ENCODE measurements at places on chromosomes 3 and 15.
A peak's percentile ranks its signal among the peaks of the same experiment; 100 is the strongest.

DNA sequence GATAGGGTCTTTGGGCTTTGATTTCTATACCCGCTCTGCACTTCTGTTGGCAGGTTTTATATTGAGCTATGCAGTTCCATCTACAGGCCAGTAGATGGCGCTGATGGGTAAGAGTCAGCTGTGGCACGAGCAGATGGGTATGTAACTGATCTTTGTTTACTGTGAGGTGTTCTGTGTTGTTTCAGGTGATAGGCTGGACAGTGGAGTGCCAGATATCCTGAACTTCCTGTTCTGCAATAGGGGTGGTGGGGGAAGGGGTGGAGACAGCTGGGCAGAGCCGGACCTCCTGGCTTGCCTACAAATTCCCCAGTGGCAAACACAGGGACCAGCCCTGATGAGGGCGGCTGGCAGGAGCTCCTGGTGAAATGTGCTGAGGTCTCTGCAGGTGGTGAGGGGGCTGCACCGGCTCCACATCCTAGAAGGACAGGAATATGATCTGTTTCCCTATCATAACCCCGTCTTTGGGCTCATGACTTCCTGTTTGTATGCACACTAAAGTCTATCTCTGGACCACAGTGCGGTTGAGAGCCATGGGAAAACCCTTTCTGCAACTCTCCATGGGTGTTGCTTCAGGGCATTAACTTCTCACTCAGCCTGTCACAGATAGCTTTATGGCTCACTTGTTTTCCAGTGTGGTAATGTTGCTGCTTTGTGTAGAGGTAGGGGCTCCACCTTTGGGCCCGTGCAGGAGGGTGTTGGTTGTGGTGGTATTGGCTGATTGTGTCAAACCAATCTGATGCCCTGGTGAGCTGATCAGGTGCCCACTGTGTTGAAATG is 13.4 kb upstream of the FAM98B start:
- peak; percentile 11 for DNase-seq

DNA sequence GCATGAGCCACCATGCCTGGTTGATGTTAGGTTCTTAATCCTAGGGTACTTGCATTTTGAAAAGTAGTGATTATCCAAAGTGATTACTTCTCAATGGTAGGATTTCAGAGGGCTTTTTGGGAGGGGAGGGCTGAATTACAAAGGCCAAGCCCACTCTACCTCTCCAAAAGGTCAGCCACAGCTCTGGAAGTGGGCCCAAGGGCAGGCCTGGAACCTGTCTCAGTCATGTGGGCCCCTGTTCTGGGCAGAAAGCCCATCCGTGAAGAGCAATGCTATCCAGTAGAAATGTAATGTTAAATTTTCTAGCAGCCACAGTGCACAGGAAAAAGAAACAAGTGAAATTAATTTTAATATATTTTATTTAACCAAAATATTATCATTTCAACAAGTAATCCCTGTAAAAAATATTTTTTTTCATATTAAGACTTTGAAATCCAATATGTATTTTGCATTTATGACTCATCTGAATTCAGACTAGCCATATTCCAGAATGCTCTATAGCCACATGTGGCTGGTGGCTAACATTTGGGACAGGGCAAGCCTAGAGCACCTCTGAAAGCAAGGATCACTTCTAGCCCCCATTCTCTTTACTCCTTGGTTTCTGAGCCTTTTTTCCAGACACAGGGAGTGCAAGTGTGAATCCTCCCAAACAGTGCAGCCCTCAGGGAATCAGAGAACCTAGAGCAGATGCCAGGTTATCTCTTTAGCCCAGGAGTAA is 16.8 kb downstream of the RFT1 start:
- DNase-seq, result no peak

GRCh38 chr15:52143873-52144272 is 31.3 kb upstream of the BCL2L10 start:
- DNase-seq, result no peak

GRCh38 chr3:114213292-114213626 is 24.1 kb downstream of the ZNF80 start:
- DNase-seq, result no peak

DNA sequence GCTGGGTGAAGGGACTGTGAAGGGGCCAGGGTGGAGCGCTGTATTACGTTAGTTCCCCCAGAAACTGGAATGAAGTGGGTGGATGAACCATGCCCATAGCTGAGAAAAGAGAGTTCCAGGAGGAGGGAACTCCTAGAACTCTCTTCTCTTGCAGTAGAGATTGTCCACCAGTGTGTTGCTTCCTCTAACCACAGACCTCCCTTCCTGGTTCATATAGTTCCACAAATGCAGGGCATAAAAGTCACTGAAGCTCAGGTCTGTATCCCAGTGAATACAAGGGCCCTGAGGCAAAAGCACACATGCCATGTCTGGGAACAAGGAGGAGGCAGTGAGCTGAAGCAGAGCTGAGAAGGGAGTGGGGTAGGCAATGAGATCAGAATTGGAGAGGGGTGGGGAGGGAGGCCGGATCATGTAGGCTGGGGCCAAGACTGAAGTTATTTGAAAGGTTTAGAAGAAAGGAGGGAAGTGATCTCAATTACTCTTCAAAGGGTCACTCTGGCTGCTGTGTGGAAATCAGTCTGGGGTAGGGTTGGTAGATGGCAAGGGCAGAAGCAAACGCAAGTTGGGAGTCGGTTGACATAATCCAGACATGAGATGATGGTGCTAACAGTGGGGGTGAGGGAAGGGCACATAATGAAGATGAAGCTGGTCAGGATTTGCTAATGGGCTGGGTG is 6.5 kb downstream of the A4GNT start:
- no peak for DNase-seq

DNA sequence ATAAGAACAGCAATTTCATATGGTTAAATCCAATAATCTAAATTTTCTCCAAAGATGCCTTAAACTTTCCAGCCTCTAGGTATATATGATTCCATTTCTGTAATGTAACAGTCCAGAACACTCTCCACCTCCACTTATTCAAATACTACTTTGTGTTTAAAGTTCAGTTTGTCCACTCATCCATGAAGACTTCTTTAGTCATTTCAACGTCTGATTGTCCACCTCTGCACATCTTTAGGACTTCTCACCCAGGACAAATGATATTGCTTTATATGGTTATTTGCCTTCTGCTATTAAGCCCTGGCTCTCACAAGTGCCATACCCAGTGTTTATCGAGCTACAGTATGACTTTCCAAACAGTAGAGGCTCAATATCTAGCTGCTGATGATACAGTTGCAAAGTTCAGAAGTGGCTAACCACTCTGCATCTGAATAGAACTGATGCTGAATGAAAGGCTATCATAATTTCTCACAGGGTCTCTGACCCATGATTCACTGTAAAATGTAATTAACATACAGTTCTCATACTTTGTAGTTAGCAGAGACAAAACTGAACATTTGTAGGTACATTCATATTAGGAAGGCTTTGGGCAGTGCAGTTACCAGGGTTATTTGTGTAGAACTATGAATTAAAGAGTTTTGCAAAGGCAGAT is 93.7 kb upstream of the MBNL1 start:
- no peak for DNase-seq

DNA sequence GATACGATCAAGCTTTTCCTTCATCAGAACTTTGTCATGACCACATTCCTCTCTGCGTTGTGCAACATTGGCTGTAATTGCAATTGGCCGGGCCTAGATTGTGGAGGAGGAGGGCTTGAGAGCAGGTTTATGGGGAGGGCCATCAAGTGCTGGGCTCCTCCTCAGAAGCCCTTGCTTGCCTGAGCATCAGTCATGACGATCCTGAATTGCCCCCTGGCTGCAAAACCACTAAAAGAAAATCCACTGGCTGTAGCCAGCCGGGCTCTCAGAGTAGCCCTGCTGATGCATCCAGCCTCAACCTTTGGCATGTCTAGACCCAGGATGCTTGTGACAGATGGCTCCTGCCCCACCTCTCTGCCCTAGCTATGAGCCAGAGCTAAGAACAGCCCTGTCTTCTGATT is 13.4 kb upstream of the TRH start:
- DNase-seq, result no peak

GRCh38 chr3:134624537-134625287 is 26.1 kb downstream of the KY start:
- no peak for DNase-seq

GRCh38 chr3:155714295-155714718 is 30.6 kb downstream of the PLCH1 start:
- DNase-seq, result no peak

DNA sequence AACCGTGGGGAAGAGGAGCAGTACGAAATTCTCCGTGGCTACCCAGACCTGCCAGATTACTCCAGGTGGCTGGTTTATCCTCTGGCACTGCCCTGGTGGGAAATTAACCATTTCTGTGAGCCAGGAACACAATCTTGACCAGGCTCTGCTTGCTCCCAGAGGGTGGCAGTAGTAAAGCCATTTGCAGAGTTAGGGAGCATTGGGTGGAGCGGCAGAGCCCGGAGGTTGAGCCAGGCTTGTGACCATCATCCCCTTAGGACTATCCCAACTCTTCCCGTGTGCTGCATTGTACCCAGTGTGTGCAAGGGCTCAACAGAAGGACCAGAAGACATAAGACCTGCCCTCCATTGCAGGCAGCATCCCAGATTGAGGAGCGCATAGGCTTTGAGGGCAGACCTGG is 5.3 kb downstream of the KNG1 start:
- DNase-seq, result no peak

DNA sequence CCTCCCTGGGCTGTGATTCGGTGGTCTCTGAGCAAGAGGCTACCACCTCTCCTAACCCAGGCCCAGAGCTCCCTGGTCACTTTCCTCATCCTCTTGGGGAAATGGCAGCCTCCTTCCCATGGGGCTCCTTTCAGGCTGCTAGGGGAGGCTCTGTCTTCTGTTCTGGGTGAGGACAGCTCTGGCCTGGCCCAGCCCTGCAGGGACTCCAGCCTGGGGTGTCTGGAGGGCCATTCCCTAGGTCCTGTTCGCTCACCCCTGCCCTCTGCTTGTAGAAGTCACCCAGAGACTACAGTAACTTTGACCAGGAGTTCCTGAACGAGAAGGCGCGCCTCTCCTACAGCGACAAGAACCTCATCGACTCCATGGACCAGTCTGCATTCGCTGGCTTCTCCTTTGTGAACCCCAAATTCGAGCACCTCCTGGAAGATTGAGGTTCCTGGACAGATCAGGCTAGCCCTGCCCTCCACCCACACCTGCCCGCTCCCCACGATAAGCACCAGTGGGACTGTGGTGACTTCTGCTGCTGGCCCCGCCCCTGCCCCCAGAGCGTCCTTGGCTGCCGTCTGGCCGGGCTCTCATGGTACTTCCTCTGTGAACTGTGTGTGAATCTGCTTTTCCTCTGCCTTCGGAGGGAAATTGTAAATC is 30.9 kb downstream of the PRKCD start:
- DNase-seq, result no peak

GRCh38 chr3:23308986-23309625 is 106.0 kb downstream of the UBE2E2 start:
- no peak for DNase-seq

DNA sequence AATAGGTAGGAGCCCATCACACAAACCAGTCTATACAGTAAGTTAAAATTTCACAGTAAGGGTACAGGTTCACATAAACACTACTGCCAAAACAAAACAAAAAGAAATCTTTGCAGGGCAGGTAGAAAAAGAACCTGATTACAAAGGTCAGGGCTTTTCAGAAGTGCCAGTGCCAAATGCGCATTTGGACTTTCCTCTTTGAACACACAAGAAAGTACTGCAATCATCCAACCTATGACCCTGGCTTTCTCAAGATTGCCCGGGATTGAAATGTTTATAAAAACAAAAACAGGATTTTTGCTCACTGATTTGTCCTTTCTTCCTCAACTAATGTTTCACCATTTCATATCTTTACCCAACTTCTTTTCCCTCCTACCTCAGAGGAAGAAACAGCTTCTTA is 47.4 kb downstream of the CBLB start:
- DNase-seq, result no peak

DNA sequence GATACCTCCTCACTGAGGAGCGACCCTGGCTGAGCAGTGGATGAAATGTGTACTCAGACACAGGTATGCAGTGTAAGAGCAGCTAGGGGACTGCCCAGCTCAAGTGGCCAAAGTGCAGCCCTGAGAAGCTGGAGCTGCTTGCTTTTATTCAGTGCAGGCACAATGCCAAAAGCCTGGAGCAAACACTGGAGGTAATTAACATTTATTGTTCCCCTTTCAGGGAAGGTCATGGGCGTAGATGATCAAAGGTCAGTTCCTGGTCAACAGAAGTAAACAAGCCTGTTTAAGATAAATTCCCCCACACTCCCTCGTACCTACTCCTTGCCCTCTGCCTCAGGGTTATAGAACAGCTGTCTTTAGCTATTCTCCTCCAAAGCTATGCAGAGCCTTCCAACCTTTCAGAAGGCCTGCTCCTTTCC is 17.5 kb downstream of the PLA2G4F start:
- DNase-seq, result no peak

DNA sequence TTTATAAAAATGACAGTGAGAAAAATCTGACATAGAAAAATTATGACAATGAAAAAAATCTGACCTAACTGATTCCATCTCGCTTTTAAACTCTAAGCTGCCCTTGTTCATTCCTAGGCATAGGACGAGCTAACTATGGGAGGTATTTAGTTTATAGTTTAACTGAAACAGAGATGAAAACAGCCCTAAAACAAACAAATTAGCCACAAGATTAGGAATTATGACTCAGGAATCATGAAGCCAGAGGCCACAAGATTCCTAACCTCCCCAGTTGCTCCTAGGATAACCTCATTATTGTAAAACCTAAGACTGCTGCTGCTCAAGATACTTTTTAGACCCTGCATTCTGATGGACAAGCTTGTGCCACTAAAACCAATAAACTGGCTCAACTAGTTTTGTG is 122.7 kb upstream of the MNS1 start:
- no peak for DNase-seq
